ENCODE measurements at places on chromosomes 16 and 17.

GRCh38 chr16:18832613-18833012 lies 31.3 kb upstream of the ARL6IP1 start:
- peak; percentile 36 for DNase-seq

GRCh38 chr16:57500578-57501111 lies 14.4 kb upstream of the DOK4 start:
- no peak for DNase-seq

DNA sequence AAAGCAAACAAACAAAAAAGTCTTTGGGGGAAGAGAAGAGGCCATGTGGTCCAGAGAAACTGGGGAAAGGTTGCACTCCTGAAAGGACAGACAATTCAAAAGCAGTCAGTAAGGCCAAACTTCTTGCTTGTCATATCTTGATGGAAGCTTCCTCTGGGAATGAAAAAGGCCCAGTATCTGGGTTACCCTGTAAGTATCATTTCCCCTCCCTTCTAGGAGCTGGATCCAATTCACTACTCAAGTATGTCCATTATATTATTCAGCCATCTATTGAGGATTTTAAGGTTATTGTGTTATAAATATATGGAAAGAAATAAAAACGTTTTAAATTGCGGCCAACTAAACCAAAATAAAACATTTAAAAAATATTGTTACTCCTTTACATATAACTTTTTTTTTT lies 26.0 kb upstream of the MON1B start:
- no peak for DNase-seq

DNA sequence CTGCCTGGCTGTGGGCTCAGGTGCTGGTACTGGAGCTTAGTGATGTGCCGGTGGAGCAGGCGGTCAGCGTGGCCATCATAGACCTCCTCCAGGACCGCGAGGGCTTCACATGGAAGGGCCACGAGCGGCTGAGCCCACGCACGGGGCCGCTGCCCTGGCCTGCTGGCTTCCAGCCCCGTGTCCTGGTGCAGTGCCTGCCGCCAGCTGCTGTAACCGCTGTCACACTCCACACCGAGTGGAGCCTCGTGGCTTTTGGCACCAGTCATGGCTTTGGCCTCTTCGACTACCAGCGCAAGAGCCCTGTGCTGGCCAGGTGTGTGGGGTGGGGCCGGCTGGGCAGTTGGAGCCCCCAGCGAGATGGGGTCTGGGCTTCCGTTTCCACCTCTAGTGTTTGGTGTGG lies 12.0 kb downstream of the LLGL1 start:
- DNase-seq: peak; percentile 78

GRCh38 chr17:3719265-3719664 lies 4.4 kb upstream of the HASPIN start:
- DNase-seq: no peak

DNA sequence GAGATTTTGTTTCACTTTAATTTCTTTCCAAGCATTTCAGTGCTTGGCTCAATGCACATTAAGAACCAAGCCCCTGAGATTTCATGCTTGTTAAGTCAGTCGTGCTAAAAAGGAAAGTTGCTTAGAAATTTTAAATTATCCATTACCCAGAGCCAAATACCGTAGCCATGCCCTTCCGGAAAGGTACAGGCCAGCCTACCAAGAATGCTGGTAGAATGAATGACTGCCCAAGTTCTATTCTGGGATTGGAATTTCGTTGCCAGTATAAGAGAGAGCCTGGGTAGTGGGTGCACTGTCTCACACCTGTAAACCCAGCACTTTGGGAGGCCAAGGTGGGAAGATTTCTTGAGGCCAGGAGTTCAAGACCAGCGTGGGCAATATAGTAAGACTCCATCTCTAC lies 194.0 kb downstream of the KATNIP start:
- DNase-seq: no peak

DNA sequence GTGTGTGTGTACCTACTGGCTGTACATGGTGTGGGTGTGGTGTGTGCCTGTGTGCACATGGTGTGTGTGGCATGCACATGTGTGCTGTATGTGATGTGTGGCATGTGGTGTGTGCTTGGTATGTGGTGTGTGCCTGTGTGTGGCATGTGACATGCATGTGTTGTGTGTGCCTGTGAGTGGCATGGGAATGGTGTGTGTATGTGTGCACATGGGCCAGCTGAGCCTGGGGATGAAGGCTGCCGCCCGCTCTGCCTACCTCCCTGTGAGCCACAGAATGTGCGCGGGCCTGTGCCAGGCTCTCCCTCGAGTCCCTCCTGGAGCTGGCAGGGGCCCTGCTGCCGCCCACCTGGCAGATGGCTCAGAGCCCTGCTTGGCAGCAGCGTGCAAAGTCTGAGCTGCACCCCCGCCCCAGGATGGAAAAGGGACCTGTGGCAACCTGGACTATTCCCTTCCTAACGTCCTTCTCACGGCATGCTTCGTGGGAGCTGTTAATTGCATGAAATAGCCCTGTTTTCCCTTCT lies 9.3 kb downstream of the PRSS27 start:
- peak; percentile 88 for DNase-seq

GRCh38 chr16:27906883-27907282 lies 156.6 kb downstream of the GSG1L start:
- no peak for DNase-seq
